HL-60 (cell line): ENCODE measurements at places on chromosomes 13 and 19.
A peak's percentile ranks its signal among the peaks of the same experiment; 100 is the strongest.

- DNase-seq, result peak; percentile 31
Observed at GRCh38 chr13:20960663-20961309, 58.2 kb upstream of the XPO4 start.

GRCh38 chr19:5932609-5933262 is 18.7 kb downstream of the CAPS start:
- no peak for DNase-seq

- DNase-seq, result no peak
Observed at GRCh38 chr19:29320618-29321017, 107.7 kb upstream of the UQCRFS1 start.

DNA sequence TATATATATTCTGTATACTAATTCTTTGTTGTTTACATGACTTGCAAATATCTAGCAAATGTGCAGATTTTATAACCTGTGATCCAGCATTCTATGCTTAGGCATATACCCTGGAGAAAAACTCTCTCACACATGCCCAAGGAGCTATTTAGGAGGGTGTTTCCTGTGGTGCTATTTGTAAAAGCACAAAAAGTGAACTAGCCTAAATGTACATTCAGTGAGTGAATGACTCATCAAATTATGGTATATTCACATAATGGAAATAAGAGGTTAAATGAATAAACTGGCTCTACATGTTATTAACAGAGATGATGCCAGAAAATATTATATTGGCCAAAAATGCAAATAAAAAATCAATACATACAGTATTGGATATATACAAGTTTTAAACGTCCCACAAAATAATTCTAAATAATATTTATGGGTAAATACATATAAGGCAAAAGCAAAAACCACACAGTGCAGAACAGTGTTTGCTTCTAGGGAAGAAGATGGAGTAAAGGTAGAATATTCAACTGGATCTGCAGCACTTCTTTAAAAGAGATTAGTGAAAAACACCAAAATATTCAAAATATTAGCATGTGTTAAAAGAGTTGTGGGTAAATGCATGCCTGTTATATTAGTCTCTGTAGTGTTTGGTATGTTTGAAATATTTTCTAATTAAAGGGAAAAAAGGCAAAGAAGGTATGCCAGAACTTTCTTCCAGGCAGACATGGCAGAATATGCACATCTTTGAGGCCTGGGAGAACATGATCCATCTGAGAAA is 344.7 kb downstream of the KLF5 start:
- DNase-seq, result no peak

DNA sequence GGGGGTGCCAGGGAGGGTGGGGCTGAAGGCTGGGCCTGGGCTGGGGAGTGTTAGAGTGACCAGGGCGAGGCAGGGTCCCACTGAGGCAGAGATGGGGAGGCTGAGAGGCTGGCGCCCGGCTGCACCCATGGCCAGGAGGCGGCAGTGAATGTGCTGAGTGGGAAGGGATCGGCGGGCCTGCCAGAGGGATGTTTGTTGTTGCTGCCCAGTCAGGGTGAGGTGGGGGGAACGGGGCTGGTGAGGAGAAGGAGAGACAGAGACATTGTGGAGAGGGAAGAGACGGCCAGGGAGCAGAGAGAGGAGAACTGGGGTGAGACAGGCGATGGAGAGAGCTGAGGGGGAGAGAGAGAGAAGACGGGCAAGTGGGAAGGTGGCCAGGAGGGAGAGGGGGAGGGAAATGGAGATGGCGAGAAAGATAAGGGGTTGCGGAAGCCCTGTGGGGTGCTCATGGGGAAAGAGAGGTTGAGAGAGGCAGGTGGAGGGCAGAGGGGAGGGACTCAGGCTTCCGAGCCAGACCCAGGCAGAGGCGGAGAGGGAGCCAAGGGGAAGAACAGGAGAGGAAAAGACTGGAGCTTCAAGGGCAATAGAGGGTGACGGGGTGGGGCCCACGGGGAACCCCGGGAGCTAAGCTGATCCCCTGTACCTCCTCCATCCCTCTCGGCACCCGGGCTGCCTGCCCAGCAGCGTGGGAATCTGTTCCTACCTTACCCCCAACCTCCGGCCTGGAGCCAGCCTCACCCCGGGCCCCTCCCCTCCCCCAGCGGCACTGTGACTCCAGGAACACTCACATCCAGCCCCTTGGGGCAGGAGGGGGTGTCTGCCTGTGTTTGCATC is 690 bp upstream of the B3GNT8 start:
- peak; percentile 77 for DNase-seq

DNA sequence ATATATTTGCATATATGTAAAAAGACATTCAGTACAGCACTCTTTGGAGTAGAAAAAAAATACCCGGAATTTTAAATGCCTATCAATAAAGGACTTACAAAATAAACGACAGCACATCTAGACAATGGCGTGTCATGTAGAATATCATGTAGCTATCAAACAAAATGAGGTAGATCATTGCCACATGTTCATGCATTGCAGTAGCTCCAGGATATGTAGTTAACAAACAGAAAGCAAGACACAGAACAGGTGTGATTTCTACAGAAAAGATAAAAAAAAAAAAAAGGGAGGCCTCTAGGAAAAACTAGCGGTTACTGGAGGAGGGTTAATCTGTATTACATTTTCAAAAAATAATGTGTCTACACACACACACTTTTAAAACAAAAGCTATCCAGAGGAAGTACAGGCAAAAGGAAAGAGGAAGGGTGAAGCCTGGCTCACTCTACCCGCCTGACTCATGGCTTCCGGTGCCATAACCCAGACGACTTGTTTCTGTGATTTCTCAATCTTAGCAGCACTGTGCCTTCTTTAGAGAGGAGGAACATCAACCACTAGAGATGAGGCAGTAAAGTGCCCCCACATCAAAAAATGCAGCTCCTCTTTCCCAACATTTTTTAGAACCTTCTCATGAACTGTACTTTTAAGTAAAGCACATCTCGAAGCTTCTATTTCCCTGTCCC is 6.9 kb downstream of the KCTD12 start:
- DNase-seq, result peak; percentile 97

DNA sequence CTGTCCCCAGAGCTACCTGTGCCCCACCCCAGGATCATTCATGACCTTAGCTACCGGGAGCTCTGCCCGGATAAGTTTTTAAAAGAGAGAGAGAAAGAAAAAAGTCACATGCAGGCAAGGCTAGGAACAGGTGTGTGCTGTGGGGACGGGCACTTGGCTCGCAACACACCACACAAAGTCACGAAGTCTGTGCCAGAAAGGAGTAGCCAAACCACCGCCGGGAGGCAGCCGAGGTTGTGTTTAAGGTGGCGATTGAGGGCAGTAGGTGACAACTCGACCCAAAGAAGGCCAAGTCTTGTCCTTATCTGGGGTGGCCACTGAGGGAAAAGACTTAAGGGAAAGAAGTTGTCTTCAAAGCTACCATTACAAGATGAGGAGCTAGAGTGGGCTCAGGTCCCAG is 4.6 kb upstream of the TSHZ3 start:
- DNase-seq, result no peak

DNA sequence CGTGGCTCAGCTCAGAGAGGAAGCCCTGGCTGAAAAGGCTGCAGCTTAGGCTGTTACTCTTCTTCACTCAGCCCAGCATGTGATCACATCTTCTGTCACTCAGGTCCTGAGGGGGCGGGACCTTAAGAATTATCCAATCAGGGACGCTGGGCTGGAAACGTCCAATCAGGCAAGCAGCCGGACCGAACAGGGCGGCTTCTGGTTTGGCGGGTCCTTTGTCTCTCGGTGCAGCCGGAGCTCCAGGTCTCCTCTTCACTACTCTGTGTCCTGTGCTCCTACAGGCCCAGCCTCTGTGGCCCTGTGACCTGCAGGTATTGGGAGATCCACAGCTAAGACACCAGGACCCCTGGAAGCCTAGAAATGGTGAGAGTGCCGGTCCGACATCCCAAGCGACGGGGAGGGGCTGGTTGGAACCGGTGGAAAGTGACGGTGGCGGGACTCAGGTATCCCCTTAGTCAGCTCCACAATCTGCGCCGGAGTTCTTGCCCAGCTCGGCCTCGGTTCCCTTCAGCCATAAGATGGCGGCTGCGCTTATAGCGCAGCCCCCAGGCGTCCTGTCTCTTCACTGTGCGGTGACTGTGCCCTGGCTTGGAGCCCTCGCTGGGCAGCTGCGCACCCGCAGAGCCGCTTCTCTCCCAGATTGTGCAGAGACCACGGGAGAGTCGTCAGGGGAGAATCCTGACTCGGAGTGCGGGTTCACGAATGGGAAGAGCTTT is at the start of gene ZNF93:
Gene ZNF93, plus strand, starts transcription at position 218 of the 716 bp plus-strand sequence. Its CDS starts 143 bp downstream, at position 361.
- DNase-seq, result no peak

GRCh38 chr19:58021541-58022282 is 12.1 kb upstream of the ZSCAN1 start:
- no peak for DNase-seq
